ENCODE measurements at places on chromosomes 11 and 22.

GRCh38 chr22:29716814-29717545 lies 2.8 kb upstream of the CABP7 start:
- no peak for DNase-seq

DNA sequence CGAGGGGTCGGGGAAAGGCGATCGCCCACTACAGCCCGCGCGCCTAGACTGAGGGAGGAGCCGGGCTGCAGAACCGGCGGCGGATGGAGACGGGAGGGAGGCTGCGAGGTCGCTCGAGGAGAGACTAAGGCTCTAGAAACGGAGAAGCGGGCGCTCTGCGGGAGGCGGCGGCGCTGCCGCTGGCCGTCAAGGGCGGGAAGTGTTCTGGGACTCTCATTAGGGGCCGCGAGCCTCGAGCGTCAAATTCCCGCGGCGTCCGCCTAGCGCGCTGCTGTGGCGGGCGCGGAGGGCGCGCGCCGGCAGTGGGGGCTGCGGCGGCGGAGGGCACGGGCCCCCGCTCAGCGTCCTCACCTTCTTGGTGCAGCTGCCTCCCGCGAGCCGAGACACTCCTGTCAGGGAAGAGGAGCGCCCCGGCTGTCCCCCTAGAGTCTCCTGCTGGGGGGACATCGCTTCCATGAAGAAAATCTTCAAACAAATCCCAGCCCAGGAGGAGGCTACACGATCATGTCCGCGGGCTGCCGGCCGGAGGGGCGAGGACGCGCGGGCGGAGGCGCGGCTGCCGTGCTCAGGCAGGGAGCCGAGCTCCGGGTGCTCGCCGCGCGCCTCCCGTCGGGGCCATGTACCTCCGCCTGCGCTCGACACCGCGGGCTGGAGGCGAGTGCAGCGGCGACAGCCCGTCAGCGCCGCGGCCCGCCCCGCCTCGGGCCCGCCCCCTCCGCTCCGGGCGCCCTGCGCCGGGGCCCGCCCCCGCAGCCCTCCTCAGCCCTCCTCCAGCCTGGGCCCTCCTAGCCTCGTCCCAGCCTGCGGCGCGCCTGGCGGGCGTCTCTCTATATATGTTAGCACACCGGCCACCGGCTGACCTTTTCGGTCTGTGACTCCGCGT lies at the start of gene ARHGAP20:
ARHGAP20 (minus strand) TSS at position 662 of the 883 bp plus-strand sequence; CDS start at position 456, 206 bp downstream.
- DNase-seq = no peak

DNA sequence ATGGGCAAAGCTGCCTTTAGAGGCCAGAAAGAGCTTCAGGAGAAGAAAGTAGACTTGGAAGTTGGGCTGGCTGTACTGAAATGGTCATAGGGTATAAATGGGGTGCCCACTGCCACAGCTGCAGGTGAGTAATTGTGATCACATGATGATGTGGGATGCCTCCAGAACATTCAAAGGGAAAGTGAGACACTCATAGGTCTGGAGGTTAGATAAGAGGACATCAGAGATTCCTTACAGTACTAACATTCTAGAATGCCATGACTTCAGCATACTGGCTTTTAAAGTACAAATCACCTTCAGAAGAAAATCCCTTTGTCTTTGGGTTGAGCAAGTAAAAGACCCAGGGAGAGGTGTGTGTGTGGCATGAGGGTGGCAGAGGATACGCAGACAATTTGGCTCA lies 419.2 kb downstream of the TENM4 start:
- no peak for DNase-seq

- DNase-seq = no peak
Observed at GRCh38 chr11:60764879-60765278, 8.2 kb downstream of the MS4A15 start.

DNA sequence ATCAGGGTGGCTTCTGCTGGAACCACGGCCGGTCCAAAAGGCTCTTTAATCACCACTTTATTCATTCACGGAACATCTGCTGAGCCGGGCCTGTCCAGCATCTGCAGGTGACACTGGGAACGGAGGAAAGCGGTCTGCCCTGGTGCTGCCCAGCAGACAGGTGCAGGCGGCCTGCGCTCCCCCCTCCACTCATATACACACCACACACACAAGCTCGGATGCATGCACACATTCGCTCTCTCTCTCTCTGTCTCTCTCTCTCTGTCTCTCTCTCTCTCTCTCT lies 736.9 kb downstream of the BRD1 start:
- no peak for DNase-seq

DNA sequence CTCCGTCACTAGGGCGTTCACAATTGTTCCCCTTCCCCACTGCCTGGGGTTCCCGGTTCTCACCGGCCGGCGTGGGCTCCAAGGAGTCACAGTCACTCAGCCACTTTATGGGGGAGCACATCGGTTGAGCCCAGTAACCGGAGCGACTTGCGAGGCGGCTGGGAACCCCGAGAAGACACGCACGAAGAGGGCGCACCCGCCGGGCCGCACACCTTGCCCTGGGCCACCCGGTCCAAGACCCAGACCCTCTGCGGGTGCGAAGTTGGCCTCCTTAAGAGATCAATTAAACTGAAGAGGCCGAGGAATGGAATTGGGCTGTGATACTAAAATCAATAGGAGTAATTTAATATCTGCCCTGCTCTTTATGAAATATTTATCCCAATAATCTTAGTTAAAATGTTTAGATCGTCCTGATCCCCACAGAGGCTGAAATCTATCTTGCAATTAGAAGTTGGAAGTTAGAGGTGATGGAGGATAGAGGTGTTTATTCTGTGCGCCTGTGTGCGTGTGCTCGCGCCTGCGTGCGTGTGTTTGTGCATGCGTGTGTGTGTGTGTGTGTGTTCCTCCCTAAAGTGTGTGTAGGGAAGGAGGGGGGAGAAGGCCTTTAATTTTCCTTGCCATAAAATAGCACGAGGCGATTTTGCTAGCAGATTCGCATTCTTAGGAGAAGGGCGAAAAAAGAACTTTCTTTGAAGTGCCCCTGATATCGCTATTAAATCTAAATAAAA lies 954 bp upstream of the MN1 start:
- DNase-seq = no peak

- no peak for DNase-seq
Observed at GRCh38 chr11:2533587-2534133, 88.9 kb downstream of the KCNQ1 start.

DNA sequence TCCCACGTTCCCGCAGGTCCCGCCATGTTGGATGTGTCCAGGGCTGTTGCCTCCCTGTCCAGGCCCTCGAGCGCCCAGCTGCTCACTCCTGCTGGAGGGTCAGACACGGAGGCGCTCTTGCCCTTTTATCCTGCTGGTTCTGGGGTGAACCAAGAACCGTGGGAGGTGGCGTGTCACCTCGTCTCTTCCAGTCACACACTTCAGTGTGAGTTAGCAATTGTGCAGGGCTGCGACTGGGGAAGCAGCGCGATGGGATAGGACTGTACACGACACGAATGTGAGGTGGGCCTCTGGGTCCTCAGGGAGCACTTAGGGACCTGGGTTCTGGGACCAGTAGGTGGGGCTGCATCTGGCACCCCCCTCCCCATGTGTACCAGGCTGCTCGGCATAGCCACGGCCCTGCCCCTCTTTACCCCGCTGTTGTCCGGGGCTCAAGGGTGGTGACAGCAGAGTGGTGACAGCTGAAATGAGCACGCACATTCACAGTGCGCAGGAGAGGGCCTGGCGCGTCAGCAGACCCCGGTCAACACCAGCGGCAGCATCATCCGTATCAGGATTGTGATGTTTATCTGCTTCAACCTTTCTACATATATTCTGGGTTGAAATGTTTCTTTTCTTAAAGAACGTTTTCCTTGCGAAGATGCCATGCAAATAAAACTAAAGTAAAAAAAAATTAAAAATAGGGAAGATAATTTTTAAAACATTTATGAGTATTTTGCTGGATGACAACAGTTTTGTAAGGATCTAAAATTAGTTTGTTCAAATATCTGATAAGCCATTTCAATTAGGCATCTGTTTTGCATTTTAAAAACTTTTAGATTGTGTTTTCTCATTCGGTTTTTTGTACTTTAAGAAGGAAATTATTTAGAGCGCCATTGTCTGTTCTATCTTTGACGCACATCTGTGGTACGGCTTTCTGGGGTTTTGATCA lies 210.7 kb downstream of the TBC1D22A start:
- no peak for DNase-seq

GRCh38 chr11:68463714-68464113 lies 3.2 kb downstream of the PPP6R3 start:
- DNase-seq = no peak

- no peak for DNase-seq
Observed at GRCh38 chr22:46740910-46741780, 3.1 kb upstream of the CERK start.

GRCh38 chr11:67213178-67213621 lies 53.1 kb upstream of the GRK2 start:
- no peak for DNase-seq

DNA sequence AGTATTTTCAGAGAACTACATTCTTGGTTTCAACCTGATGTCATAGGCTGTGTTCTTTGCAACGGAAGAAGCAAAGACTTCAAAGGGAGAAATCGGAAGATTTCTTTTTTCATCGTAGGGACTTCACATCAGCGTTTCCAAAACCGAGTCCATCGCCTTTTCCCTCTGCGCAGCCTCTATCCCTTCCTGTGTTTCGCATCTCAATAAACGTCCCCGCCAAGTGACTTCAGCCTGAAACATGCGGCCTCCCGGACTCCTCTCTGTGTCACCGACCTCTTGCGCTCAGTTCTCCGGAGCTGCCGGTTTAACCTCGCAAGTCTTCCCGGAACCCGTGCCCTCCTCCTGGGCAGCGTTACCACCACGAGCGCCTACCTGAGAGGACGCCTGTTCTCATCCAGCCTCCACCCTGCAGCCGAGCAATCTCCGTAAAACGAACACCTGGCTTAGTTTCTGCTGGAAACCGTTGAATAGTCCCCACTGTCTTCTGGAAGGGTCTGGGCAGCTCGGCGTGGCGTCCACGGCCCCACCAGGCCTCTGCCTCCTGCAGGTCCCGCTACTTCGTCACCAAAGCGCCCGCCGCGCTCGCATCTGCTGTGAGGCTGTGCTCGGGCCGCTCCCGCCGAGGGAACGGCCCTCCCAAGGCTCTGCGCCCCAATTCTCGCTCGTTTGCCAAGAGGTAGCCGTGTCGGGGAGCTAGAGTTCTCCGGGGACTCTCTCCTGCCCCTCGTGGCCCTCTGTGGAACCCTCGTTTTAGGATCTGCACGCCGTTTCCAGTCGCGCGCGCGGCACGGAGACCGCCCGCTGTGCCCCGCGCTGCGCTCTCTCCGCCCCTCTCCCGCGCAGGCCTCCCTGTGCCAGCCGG lies at the start of gene GLB1L3:
GLB1L3 (plus strand) TSS at position 846 of the 862 bp plus-strand sequence. CDS start 362 bp downstream, outside the sequence.
- DNase-seq = peak; percentile 71

- no peak for DNase-seq
Observed at GRCh38 chr22:50305923-50306566, 1.4 kb downstream of the PLXNB2 start.

GRCh38 chr11:85044911-85045310 lies 582.2 kb downstream of the DLG2 start:
- no peak for DNase-seq
